Suppressor macrophage (primary cell): ENCODE measurements at places on chromosomes 2 and 18.

DNA sequence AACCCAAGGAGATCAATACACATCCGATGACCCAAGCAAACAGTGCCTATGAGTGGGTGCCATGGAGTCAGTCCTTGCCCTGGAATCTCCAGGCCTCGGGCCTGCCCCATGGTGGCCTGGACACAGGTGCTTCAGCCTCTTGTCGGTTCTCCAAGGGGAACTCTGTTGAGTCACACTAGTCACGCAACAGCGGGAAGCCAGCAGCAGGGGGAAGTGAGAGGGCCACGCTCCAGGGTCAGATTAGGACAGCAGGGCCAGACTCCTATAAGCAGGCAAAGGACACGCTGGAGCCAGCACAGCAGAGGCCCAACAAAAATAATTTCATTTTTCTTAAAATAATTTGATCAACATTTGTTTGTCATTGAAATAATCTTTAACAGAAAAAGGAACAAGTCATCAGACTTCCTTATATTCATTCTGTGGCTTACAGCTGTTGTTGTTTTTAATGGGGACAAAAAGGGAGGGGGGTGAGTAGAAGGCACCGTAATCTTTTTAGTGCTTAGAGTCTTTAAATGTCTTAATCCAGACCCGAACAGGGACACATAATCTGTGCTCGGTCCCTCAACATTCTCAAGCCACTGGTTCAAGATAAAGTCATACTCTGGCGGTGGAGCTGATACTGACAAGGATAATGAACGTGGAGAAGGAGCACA lies 16.4 kb upstream of the ARMC9 start:
- DNase-seq, result peak; percentile 96

DNA sequence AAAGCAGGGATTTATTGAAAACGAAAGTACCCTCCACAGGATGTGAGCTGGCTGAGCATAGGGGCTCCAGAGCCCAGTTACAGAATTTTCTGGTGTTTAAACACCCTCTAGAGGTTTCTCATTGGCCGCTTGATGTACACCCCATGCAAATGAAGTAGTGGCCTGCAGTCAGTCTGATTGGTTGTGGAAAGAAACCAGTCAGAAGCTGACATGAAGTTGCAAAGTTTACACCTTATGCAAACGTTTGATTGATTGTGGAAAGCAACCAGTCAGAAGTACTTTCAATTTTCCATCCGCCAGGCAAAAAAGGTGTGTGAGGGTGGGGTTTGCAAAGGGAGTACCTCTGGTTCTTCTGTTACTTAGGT lies 62.3 kb downstream of the VWA3B start:
- DNase-seq, result no peak

- DNase-seq, result no peak
Measured at GRCh38 chr2:50476174-50476573, 555.8 kb downstream of the NRXN1 start.

DNA sequence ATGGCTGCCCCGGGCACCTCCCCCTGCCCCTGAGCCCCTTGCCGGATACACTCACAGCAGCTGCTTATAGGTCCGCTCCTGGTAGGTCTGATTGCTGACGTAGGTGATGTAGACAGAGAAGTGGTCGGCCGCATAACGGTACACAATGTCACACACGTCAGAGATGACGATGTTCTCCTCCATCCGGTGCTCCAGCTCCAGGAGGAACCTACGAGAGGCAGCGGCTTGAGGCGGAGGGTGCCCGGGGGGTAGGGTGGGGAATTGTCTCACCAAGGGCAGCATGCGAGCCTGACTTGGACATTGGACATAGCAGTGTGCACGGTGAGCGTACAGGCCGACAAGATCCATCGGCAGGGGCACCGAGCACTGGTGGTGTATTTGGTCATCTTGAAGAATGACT lies 22.8 kb downstream of the SNORC start:
- no peak for DNase-seq

DNA sequence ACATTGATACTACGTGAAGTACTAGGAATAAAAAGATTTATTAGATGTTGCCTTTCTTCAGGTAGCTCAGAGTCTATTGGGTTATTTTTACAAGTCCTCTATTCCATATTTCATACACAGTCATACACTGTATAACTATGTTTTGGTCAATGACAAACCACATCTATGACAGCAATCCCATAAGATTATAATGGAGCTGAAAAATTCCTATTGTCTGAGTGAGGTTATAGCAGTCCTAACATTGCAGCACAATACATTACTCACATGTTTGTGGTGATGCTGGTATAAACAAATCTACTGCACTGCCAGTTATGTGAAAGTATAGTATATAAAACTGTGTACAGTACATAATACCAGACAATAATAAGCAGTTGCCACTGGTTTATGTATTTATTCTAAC lies 595.1 kb downstream of the MBD2 start:
- DNase-seq, result no peak

DNA sequence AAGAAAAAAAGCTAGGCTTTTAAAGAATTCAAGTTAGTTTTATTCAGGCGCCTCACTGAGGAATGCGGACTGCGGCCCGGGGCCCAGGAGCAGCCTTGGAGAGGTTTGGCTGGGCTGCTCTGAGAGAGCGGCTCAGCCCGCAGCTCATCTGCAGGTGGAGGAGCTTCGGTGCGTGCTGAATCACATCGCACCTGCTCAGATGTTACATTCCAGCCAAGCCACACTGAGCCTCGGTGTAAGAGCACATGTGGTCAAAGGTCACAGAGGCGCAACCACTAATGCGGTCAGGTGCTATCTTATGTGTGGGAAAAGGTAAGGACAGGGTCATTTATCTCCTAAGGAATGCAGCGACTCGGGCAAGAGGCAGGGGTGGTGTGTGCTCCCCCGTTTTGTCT lies 17.1 kb upstream of the CNDP1 start:
- DNase-seq, result no peak

GRCh38 chr2:240557808-240558207 lies at the start of gene ANKMY1:
Gene ANKMY1 (minus strand): TSS chr2:240557988. CDS start chr2:240557335, 653 bp downstream.
- DNase-seq, result peak; percentile 75

GRCh38 chr2:175353275-175353674 lies 171.8 kb upstream of the ATP5MC3 start:
- peak; percentile 64 for DNase-seq

GRCh38 chr18:53800171-53800570 lies 424.3 kb downstream of the MBD2 start:
- no peak for DNase-seq

DNA sequence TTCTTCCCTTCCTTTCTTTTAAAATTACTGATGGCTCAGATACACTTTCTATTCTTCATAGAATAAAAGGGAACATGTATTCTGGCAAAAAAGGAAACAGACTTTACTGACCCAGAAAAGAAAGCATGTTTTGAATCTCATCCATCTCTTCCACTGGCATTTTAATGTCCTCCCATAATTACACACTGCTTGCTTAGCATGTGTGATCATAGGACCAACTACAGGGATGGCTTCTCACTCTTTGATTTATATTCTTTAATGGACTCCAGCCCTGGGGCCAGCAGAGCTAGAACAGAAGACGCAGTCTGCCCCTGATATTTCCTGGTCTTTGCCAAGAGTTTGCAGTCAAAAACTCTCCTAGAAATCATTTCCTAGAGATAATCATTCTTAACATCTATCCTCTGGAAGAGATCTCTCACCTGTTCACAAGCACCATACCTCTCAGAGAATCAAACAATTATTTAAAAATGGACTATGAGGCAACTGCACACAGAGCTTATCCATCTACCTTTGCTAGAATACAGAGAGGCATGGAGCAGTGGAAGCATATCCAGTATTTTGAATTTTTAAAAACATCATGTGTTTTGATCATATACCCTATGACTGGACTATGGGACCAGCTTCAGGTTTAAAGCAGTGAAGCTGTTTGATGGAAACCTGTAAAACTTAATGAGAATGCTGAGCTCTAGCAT lies 429.1 kb downstream of the NRXN1 start:
- DNase-seq, result no peak

DNA sequence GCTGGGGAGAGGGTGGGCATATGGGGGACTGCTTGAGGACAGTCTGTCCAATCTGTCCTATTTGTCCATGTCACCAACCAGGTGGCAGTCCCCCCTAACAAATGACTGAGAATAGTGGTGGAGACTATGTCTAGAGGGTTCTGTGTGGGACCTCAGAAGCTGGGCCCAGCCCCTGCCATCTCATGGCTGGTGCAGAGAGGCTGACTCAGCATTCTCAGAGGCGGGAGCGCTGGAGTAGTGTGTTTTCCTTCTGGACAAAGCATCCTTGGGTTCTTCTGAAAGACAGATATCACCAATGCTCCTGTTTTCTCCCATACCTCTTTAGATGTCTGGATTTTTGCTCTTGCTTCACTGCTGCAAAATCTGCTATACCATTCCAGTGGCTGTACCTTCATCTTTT lies 44.1 kb upstream of the SP140L start:
- DNase-seq, result no peak

DNA sequence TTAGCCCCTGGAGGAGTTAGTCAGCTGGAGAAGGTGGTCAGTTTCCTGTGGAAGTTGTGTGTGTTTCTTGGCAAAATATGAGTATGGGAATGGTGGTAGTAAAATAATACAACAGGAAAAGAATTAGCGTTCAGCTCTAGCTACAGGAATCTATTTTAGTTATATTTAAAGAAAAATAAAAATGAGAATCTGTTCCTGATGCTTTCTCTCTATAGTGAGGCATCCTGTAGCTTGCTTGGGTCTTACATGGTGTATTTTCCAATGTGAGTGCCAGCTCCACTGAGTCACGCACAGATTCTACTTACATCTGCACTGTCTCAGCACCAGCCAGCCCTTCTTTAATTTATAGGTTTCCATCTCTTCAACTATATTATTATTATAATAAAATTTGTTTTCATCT lies 132.2 kb downstream of the BIRC6 start:
- DNase-seq, result no peak
